Stimulated activated CD4-positive, alpha-beta T cell treated with anti-CD3 and anti-CD28 coated beads, TNF-alpha, amount 100 ng/mL, for 48 hours (primary cell): ENCODE measurements at places on chromosomes 2 and 18.

GRCh38 chr2:200450288-200450687 is 59.6 kb downstream of the KCTD18 start:
- no peak for DNase-seq

GRCh38 chr2:56232912-56233311 is 49.1 kb downstream of the CCDC85A start:
- no peak for DNase-seq

GRCh38 chr2:144430722-144431391 is 89.1 kb downstream of the ZEB2 start:
- DNase-seq: no peak

- DNase-seq: no peak
These were observed 57.2 kb downstream of the TSHZ1 start for GRCh38 chr18:75267643-75268363.

GRCh38 chr2:73386342-73386868 is 769 bp downstream of the ALMS1 start:
- no peak for DNase-seq

DNA sequence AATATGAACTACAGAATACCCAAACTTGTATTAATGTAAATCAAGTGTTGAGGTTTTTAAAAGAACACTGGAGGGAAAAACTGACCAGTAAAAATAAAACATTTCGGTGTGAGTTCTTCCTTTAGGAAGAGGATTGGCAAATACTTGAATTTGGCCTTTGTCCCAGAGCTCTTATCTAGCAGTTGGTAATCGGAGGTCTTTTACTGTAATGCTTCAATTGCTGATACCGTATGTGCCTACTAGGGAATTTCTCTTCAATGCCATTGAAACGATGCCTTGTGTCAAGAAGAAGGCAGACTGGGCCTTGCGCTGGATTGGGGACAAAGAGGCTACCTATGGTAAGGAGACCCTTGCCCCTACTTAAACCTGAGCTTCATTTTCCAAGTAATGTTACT is 4.1 kb downstream of the RRM2 start:
- DNase-seq: no peak

DNA sequence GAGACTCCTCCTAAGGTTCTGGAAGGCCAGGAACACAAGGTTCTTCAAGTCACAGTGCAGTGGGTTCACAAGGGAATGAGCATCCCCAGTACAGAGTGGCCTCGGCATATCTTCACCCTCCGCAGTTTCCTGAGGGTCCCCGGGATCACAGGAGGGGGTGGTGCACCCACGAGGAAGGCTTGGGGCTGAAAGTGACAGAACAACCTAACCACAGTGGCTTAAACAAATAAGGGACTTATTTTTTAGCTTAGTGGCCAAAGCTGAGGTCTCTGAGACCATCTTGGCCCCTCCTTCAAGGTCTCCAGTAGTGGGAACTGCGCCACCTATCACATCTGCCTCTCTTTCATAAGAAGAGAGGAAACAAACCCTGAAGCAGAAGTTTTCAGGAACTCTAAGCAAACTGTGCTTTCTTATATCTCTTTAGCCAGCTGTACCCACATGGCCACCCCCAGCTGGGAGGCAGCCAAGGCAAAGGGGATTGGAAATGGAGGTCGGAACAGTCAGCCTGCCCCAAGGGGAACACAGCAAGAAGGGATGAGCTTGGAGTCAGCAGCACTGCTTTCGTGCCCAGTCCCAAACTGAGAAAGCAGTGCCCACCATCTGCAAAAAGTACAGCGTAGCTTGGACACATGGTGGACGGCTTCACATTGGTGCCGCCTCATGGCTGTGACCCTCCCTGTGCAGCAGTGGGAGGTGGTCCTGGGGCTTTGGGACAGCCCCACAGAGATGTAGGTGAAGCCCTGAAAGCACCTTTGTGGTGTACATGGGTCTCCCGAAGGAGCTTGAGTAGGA is 260.0 kb upstream of the ID2 start:
- DNase-seq: no peak

DNA sequence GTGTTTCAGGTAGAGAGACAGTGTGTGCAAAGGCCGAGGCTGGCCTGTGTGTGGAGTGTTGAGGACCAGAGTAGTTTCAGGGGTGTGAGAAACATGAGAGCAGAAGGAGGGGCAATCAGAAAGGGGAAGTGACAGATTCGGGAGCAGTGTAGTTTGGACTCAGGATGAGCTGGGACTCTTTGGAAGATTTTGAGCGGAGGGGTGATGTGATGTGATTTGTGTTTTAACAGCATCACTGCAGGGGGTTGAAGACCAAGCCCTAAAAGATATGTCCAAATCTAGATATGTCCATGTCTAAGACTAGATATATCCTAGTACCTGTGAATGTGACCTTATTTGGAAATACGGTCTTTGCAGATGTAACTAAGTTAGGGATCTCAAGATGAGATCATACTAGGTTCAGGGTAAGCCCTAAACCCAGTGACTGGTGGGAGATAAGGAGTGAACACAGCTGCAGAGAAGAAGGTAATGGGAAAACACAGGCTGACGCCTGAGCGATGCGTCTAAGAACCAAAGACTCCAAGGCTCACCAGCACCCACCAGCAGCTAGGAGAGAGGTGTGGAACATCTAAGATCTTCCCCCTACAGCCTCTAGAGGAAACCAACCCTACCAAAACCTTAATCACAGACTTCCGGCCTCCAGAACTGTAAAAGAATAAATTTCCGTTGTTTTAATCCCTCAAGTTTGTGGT is 38.5 kb upstream of the MYO3B start:
- DNase-seq: no peak

GRCh38 chr18:13323186-13323585 is 104.6 kb downstream of the LDLRAD4 start:
- DNase-seq: no peak

DNA sequence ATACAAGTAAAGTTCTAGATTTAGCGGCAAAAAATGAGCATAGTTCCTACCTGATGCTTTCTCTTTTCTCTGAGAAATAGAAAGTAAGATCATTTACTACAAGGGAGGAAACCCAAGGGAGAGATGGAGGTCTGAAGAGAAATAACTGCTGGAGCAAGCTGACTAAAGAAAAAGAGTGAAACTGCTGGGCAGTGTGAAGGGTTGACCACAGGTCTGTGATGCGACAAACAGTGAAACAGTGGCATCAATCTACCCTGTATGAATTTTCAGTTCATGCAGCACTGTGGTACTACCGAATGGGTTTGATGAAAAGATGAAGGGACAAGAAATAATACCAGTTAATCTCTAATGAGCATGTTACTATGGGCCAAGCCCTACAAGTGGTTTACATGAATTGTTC is 52.2 kb downstream of the CUL3 start:
- no peak for DNase-seq

GRCh38 chr18:68694316-68694715 is 20.6 kb downstream of the TMX3 start:
- DNase-seq: no peak

DNA sequence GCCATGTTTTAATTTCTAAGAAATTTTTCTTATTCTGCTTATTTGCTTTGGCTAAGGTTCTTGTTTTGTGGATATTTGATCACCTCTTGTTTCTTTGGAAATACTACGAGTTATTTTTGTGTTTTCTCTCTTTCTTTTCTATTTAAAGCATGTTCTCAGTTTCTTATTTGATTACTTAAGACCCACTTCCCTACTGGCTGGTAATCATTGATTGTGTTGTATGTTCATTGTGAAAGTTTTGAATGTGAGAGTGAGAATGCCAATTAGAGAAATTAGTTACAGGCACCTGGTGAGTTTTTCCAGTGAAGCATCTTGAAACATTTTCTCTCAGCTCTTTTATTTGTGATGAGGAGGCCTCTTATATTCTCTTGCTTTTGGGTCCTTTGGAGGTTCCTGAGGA is 226.7 kb upstream of the MC4R start:
- no peak for DNase-seq

DNA sequence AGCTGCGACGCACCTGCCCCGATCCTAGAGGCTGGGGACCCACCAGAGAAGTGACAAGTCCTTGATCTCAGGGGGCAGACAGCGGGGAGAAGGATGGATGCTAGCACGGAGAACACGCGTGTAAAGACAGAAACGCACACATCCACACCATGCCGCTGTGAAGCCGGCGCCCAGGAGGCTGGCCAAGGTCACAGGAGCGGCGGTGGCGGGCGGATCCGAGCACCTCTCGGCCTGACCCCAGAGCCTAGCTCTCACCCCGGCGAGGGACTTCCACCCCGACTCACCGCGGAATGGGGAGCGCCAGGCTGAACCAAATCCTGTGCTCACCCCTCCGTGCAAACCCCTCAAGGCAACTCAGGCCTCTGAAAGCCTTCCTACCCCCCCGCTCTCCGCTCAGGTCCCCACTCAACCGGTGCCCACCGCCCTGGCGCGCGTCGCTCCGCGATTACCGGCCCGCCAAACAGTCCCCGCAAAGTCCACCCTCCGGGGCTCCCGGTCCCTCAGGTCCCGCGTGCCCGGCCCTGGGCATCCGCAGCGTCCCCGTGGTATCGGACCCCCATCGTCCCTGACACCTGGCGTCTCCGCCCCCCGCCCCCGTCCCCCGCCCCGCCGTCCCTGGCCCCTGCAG is 460 bp upstream of the LRRFIP1 start:
- DNase-seq: no peak

DNA sequence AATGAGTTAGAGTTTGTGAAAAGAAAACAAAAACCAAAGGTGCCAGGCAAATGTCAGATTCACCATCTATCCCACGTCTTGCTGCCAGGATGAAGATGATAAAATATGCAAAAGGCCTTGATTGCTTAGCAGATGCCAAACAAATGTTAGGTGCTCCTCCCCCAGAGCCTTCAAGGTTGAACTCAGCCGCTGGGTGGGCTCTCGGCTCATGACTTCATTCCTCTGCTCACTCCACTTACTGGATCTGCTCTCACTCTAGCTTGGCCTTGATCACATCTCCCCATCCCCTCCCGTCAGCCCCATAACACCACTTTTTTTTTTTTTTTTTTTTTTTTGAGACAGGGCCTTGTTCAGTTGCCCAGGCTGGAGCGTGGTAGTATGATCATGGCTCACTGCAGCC is 38.5 kb downstream of the SH2D6 start:
- no peak for DNase-seq

- DNase-seq: no peak
These were observed 232.9 kb downstream of the CDH7 start for GRCh38 chr18:65983750-65984149.

GRCh38 chr18:376311-376710 is 108.5 kb upstream of the THOC1 start:
- no peak for DNase-seq

GRCh38 chr2:128666596-128666995 is 347.9 kb upstream of the HS6ST1 start:
- DNase-seq: no peak

GRCh38 chr2:176445956-176446355 is 176.7 kb downstream of the MTX2 start:
- no peak for DNase-seq

- DNase-seq: peak; percentile 52
These were observed 70.6 kb downstream of the COPS8 start for GRCh38 chr2:237156031-237156856.

- DNase-seq: no peak
These were observed 30.9 kb downstream of the FHOD3 start for GRCh38 chr18:36328385-36328858.

DNA sequence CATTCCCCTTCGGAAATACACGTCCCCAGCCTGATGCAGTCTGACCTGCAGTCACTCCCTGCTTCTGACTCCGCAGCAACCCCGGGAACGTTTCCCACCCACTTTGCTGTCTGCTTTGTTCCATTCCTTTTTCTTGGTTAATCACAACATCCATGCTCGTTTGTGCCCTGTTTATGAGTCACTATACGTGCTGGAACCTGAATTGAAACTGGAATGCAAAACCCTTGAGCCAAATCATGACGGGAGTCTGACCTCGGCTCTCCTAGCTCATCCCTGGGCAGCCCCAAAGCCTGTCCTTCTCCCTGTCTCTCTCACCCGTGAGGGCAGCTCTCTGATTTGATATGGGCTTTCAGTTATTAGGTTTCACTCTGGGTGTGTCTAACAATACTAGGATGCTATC is 57.1 kb upstream of the RNF152 start:
- no peak for DNase-seq

GRCh38 chr2:200585730-200586643 is at the start of gene AOX1:
Gene AOX1 (plus strand): TSS chr2:200586014. CDS start chr2:200586109, 95 bp downstream.
- DNase-seq: no peak

DNA sequence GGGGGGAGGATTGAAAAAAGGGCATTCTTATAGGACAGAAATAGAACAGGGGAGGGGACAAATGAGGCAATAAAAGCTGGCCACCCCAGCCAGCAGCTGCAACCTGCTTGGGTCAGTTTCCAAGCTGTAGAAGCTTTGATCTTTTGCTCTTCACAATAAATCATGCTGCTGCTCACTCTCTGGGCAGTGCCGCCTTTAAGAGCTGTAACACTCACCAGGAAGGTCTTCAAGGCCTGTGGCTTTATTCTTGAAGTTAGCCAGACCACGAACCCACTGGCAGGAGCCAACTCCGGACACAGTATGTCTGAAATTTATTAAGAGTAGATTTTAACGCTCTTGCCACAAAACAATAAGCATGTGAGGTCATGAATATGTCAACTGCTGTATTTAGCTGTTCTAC is 649.9 kb upstream of the RAB6C start:
- DNase-seq: no peak

- DNase-seq: no peak
These were observed 146.0 kb downstream of the AGAP1 start for GRCh38 chr2:235639885-235640284.

GRCh38 chr18:63858456-63858855 is 29.0 kb upstream of the SERPINB2 start:
- DNase-seq: no peak

DNA sequence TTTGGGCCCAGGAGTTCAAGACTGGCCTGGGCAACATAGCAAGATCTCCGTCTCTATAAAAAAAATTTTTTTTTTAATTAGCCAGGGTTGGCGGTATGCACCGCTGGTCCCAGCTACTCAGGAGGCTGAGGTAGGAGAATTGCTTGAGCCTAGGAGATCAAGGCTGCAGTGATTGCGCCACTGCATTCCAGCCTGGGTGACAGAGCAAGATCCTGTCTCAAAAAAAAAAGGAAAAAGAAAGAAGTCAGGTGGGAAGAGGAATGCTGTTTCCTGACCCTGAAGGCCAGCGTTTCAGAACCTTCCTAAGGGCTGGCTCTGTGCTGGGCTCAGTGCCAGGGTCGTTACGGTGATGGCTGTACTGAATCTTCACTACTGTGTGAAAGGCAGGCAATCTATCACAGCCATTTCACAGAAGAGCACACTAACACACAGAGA is 35.0 kb upstream of the AGAP1 start:
- no peak for DNase-seq

GRCh38 chr18:69944436-69944835 is 3.2 kb downstream of the CD226 start:
- DNase-seq: no peak

GRCh38 chr2:42378415-42378814 is 17.4 kb upstream of the COX7A2L start:
- no peak for DNase-seq

DNA sequence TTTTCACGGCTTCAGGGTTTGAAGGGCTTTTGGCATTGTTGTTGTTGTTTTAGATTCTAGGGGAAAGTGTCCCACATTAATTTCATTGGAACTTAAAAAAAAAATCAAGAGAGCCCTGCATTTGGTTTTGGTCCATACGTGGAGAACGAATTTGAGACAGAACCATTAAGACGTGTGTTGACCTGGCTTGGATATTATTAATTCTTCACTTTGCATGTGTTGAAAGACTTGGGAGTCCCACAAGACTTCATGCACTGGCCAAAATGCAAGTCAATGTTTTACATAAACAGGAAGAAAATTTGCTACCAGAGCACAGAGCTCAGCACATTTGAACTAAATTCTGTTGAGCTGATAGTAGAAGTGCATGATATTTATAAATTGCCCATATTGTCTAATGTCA is 761.2 kb upstream of the ACVR2A start:
- DNase-seq: no peak
